ENCODE measurements at places on chromosomes 1 and 21. TPM values are rescaled to one million over a fixed set of nuclear protein-coding genes. Genes with fewer than 3 reads are reported as not detected.

Gene OR2T2
- not detected for total RNA-seq

Gene PLEKHM2
- total RNA-seq, result 30.5 TPM

Gene PPP2R5A
- 25.6 TPM for total RNA-seq

Gene CRYAA
- not detected for total RNA-seq

Gene AADACL3
- not detected for total RNA-seq

Gene MR1
- total RNA-seq, result 6.7 TPM

Gene IGSF9
- 0.22 TPM for total RNA-seq

Gene KRTAP26-1
- total RNA-seq, result not detected

Gene TRIM62
- total RNA-seq, result 1.8 TPM

Gene MRAP
- total RNA-seq, result not detected

Gene DNAJC6
- 5.2 TPM for total RNA-seq

Gene KRTAP12-3
- not detected for total RNA-seq

Gene TACSTD2
- not detected for total RNA-seq

Gene B3GALT5
- 0.23 TPM for total RNA-seq

Gene HSD11B1
- total RNA-seq, result not detected

Gene SELENOF
- 175 TPM for total RNA-seq

Gene PADI4
- total RNA-seq, result not detected

Gene TAS1R1
- not detected for total RNA-seq

Gene GBP4
- total RNA-seq, result not detected

Gene PLEKHG5
- 2.1 TPM for total RNA-seq

Gene GIPC2
- total RNA-seq, result not detected

Gene FMO3
- total RNA-seq, result not detected

Gene MEX3A
- total RNA-seq, result 2.3 TPM

Gene A3GALT2
- not detected for total RNA-seq

Gene MRPS21
- 85.5 TPM for total RNA-seq

Gene OPRD1
- 0.14 TPM for total RNA-seq

Gene OR14K1
- total RNA-seq, result not detected

Gene FAM3B
- total RNA-seq, result not detected
